NCI-H524 (cell line): ENCODE measurements at places on chromosomes 16 and 17.

- no peak for DNase-seq
These were observed 29.9 kb downstream of the SMARCE1 start for GRCh38 chr17:40617678-40618240.

- DNase-seq = no peak
These were observed 46.7 kb downstream of the CYB5B start for GRCh38 chr16:69471121-69471520.

DNA sequence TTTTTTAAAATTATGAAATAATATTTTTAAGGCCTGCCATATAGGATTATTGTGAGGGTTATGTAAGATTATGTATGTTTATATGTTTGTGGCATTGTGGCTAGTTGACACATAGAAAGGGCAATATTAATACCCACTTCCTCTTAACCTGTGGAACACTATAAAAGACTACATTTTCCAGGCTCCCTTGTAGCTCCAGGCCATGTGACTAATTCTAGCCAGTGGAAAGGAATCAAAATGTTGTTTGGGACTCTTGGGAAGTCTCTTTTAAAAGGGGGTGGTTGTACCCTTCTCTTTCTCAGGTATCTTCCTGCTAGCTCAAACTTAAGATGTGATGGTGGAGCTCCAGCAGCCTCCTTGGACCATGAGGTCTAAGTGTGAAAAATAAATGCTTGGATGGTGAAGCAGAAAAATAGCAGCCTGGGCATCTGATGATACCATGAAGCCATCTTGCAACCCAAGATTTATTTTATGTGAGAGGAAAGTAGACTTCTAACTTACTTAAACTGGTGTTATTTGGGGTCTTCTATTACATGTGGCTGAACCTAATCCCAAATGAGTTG lies 39.2 kb downstream of the TEKT5 start:
- DNase-seq = no peak

DNA sequence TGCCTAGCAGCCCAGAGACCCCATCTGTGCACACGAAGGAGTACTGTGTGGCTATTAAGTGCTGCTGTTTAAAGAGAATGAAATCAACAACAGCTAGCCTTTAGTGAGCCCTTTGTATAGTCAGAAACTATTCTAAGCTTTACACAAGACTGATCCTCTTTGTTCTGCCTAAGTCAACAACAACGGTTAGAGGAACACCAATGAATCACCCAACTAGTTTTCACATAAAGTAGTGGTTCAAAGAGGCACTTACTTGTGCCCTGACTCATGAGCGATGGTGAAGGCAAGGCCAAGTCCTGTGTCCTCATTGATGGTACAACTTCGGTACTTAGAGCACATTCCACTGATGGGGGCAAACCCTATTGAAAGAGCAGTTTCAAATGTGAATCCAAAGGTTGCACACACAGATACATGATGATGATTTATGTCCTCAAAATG lies 75.8 kb downstream of the ADAMTS18 start:
- no peak for DNase-seq

DNA sequence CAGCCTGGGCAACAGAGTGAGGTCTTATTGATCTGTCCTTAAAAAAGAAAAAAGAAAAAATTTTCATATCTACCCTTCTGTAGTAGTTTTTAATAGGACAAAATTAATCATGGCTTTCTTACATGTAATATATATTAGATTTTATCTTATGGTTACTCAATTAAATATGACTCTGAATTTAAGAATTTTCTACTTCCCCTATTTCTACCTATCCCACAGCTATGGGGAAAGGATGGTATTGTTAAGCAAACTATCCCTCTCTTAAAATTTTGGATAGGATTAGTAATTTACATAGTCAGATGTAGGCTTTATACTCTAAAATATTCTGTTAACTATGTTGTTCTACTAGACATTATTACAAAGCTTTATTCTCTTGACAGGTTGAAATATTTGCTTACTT lies 62.5 kb downstream of the NQO1 start:
- no peak for DNase-seq

DNA sequence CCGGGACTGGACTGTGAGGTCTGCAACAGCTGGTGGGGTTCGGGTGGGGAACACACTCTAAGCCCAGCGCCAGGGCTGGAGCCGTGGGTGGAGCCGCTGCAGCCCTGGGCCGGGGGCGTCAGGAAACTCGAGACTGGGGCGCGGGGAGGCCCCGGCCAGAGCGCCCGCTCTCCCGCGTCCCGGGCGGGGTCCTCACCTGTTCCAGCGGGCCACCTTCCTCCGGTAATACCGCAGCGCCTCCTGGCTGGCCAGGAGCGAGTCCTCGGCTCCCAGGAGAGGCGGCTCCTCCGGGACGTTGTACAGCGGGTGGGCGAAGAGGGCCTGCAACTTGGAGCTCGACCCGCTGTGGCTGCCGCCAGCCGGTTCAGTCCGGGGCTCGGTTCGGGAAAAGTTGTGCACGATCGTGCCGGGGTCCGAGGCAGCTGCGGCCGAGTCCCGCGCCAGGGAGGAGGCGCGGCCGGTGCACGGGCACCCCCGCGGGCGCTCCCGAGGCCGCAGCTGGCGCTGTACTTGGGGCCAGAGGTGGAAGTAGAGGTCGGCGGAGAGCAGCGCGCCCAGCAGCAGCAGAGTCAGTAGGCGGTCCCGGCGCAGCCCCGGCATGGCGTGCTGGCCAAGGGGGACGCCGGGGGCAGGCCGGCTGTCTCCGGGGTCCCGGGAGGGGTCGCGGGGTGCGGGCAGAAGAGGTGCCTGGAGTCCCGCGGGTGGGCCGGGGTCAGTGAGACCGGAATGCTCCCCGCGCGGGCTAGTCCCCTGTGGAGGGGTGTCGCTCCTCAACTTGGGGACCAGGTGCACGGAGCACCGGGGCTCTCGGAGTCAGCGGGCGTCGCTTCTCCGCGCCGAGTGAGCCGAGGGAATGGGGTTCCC lies 868 bp downstream of the FAM20A start:
- no peak for DNase-seq

- no peak for DNase-seq
These were observed 17.7 kb downstream of the YPEL2 start for GRCh38 chr17:59349178-59349577.

DNA sequence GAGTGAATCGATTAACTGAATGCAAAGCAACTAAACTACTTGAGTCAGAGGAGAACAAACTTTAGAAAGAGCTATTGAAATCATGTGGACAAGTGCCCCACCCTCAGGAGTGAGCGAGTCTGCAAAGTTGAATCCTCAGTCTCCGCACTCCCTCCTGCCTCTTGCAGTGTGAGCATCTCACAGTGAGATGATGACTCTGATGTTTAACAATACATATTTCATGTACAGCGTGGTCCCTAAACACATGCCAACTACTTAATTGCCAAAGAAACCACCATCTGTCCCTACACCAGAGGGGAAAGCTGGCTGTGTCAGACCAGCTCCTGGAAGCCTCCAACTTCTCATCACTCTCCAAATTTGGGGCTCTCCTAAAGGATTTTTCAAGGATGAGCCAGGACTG lies 31.2 kb downstream of the PIMREG start:
- DNase-seq = peak; percentile 59

DNA sequence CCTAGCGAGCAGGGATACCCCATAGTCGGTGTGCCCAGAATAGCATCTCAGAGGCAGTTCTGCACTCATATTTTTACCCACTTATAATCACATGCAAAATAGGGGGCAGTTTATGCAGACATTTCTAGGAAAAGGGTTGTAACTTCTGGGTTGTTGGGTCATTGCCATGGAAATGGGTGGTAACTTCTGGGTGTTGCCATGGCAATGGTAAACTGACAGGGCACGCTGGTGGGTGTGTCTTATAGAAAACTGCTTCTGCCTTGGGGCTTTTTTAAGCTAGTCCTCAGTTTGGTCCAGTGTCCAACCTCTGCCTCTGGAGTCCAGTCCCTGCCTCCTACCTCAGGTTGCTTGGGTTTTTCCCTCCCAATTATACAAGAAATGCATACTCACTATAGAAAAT lies 7.4 kb upstream of the SPAG9 start:
- no peak for DNase-seq

- peak; percentile 81 for DNase-seq
These were observed at the start of gene TIMP2 for GRCh38 chr17:78925234-78925633. TSS of gene TIMP2 (minus strand) at chr17:78925387. CDS start at chr17:78925088, 299 bp downstream.

DNA sequence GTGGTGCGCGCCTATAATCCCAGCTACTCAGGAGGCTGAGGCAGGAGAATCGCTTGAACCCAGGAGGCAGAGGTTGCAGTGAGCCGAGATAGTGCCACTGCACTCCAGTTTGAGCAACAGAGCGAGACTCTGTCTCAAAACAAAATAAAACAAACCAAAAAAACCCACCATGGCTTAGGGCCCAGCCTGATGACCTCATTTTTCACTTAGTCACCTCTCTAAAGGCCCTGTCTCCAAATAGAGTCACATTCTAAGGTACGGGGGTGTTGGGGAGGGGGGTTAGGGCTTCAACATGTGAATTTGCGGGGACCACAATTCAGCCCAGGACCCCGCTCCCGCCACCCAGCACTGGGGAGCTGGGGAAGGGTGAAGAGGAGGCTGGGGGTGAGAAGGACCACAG lies 1.4 kb upstream of the STH start:
- DNase-seq = no peak

DNA sequence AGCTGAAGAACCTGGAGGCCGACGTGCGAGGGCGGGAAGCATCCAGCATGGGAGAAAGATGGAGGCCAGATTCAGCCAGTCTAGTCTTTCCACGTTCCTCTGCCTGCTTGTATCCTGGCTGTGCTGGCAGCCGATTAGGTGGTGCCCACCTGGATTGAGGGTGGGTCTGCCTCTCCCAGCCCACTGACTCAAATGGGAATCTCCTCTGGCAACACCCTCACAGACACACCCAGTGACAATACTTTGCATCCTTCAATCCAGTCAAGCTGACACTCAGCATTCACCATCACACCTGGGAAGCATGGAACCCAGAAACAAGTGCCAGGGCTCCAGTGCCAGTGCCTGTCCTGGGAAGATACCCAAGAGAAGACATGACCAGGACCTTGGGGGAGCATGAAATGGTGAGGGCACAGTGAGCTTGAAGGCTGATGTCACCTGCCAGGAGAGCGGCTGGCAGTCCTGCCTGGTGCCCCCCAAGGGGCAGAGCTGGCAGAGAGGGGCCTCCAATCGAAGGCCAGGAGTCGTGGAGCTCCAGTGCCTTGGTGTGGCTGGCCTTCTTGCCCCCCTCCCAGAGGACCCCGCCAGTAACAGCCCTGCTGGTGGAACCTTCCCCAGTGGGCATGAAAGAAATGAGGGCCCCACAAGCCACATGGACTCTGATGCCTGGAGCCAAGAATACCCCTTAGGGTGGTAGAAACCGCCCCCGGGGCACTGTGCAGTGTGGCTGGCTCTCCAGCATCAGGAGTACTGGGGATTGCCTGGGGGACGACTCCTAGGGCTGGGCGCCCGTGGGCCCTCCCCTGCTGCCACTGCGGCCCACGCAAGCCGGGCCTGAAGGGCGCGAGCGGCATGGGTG lies 643 bp upstream of the NPB start:
- no peak for DNase-seq

DNA sequence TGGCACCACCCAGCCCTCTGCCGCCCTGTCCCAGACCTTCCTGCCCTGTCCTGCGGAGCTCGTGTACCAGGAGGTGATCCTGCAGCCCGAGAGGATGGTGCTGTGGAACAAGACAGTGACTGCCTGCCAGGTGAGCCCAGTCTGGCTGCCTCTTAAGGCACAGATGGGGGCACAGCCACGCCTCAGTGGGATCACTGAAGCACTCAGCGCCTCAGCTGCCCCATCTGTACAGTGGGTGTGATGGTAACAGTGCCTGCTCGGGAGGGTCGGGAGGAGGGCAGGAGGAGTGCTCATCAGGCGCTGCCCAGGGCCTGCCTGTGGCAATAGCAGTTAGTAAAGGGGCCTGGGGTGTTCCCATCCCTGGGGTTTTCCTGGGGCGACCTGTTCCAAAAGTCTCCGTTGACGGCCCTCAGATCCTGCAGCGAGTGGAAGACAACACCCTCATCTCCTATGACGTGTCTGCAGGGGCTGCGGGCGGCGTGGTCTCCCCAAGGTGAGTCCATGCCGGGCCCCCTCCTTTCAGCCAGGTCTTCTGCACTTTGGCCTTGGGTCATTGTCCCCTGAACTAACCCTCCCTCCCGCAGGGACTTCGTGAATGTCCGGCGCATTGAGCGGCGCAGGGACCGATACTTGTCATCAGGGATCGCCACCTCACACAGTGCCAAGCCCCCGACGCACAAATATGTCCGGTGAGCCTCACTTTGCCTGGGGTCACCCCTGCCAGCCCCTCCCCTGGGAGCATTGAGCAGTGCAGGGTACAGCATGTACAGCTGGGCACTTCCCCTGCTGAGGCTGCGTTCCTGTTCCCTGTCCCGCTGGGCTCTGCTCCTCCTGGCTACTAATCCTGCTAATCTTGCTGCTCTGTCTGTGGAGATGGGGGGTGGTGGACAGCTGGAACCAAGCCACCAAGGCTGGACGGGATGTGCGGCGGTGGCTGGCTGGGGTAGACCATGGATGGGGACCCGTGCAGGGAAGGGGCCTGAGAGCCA lies 4.5 kb upstream of the TCAP start:
- DNase-seq = peak; percentile 76

GRCh38 chr17:79916991-79917901 lies 78.0 kb upstream of the CBX4 start:
- no peak for DNase-seq

DNA sequence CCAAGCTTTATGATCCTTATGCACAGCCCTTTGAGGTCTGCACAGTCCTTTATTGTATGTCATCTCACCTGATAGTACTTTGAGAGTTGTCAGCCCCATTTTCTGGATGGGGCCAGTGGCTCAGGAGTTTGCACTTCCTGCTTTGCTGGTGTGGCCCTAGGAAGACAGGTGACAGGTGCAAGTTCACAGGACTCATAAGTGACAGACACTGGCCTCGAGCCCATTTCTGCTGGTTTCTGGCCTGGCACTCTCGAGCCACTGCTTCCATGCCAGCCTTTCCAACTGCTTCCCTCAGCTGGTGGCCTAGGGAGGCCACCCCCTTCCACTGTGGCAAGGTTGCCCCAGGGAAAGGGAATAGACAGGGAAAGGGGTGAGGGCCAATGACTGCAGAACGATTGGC lies 84.4 kb upstream of the CCL1 start:
- no peak for DNase-seq

GRCh38 chr16:77579351-77579891 lies 142.9 kb upstream of the NUDT7 start:
- DNase-seq = peak; percentile 42
